ENCODE measurements at places on chromosomes 1 and 21.

DNA sequence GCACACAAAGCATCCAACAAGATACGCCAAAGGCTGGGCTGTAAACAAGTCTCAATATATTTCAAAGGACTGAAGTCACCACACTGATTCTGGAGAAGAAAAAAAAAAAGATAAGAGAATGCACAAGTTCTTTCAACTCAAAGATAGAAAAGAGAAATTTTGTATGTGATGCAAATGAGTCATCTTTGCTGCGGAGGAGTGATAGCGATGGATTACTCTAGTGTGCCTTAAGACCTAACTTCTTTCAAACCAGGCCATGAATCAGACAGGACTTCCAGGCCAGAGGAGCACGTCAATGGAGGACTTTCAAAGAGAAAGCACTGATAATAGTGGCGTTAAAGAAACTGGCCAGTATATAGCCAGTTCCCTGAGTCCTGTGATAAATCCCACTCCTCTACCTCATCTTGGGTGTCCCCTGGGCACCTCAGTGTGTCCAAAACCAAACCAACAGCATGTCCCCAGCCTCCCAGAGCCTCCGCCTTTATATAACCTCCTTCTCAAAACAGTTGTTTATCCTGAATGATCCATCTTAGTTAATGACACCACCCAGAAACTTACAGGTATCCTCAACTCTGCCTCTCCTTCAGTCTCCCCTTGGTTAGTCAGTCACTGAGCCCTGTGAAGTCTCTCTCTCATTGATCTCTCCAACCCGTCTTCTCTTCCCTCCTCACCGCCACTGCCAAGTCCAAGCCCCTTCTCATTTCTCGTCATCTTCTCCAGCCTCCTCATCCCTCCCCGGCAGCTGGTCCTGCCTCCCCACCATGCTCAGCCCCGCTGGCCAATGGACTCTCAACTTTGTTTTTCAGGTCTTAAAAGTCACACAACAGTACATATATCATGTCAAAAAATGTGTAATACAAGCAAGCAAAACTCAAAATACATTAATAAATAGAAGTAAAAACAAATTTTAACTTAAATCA lies 47.2 kb upstream of the IFFO2 start:
- no peak for DNase-seq

DNA sequence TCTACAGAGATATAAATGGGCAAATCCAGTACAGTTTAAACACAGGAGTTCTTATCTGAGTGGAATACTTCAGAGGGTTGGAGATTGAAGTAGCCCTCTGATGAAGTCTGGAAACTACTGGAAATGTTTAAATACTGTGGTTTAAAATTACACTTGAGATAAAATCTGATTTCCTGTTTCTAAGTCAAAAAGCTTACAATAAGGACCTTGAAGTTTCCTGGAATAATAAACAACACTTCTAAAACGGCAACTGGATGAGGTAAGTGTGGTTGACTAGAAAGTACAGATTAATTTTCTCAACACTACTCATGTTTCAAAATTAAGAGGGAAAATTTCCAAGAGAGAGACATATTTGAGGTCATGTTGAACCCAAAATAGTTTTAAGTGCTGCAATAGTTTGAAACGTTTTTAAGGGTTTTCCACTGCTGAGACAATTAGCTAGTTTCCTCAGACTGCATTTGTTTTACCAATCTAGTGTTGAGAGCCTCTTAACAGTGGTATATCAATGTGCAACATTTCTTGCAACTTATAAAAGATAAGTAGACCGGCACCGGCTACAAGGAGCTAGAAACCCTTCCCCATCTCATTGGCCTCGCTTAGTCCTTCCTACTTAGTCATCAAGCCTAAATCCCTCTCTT lies 27.4 kb downstream of the KCNA3 start:
- DNase-seq, result no peak

DNA sequence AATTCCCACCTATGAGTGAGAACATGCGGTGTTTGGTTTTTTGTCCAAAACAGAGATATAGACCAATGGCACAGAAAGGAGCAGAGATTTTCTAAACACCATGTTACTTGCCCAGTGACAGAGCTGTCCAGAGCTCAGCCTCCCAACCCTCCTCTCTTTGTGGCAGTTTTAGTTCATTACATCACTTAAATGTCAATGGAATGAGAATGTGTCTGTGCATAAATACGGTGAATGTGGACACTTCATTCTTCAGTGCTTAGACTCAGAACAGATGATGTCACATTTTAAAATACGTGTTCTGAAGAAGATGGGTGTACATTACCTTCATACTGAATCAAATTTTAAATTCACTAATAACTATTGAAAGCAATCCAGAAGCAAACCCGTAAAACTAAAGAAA lies 374.9 kb downstream of the DSCAM start:
- no peak for DNase-seq

- DNase-seq, result no peak
These were observed 75.4 kb downstream of the LRRC53 start for GRCh38 chr1:74437035-74437434.

DNA sequence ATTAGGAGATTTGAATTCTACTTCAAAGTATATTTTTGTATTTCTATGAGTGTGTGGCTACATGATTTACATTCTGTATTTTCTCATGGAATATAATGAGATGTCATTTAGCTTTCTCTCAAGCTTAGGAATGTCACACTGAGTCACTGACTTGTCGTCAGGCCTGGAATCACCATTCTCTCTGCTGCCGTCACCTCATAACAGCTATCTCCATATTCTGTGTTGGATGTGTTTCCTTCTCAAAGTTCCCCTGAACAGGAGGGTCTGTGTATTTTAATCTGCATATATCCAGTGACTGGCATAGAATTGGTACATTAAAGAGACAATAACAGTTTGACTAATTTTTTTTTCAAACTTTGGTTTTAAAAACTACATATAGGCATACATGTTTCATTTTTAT lies 35.9 kb downstream of the LYPLAL1 start:
- DNase-seq, result no peak

DNA sequence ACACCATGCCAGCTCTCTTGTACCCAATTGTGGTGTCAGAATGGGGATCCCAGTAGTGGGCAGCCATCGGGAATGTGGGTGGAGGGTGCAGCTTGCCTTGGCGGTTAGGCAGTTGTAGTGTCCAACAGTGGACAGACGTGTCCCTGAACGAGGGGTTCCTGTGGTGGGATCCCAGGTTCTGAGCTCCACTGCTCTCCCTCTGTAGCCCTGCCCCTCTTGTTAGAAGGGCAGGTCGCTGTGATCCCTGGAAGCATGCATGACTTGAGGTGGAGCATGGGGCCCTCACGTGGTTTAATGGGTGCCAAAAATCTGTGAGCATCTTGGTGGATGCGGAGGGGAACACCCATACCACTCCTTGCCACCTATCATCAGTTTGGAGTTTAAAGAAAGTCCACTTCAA lies 4.3 kb downstream of the GALNT2 start:
- DNase-seq, result no peak

- DNase-seq, result no peak
These were observed 667.1 kb downstream of the LTN1 start for GRCh38 chr21:28325618-28326017.

- no peak for DNase-seq
These were observed 591.0 kb downstream of the ADGRL2 start for GRCh38 chr1:82391712-82392111.

- no peak for DNase-seq
These were observed 1.8 kb upstream of the NPPB start for GRCh38 chr1:11860587-11860986.

DNA sequence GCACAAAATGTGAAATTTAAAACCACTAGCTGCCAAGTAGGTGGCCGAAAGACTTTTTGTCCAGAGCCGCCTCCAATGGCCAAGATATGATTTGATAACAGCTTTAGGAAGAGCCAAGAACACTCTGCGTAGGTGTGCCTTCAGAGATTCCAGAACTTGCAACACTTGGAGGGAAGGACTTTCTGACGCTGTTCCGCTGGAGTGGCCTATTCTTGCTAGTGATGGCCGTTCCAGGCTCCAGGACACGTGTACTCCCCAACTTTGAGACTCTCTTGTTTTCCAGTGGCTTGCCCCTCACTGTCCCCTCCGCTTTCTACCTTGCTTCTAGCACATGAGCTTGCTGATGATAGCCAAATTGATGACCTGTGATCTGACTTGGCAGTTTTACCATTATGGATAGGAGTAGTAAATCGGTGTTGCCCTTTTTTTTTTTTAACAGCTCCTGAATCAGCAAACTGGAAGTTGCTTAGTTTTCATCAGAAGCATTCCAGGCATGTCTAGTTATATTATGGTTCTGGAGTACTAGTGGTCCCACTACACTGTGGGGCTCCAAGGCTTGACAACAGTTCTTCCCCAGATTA lies 1.0 kb downstream of the PRDX6 start:
- peak; percentile 62 for DNase-seq

- DNase-seq, result peak; percentile 64
These were observed at the start of gene ASAP3 for GRCh38 chr1:23483321-23484252. TSS of gene ASAP3 (minus strand) at chr1:23484179. CDS start at chr1:23484133, 46 bp downstream.

- DNase-seq, result no peak
These were observed 99.2 kb downstream of the PROX1 start for GRCh38 chr1:214086945-214087344.

- DNase-seq, result no peak
These were observed 593.3 kb upstream of the NCAM2 start for GRCh38 chr21:20404915-20405314.

DNA sequence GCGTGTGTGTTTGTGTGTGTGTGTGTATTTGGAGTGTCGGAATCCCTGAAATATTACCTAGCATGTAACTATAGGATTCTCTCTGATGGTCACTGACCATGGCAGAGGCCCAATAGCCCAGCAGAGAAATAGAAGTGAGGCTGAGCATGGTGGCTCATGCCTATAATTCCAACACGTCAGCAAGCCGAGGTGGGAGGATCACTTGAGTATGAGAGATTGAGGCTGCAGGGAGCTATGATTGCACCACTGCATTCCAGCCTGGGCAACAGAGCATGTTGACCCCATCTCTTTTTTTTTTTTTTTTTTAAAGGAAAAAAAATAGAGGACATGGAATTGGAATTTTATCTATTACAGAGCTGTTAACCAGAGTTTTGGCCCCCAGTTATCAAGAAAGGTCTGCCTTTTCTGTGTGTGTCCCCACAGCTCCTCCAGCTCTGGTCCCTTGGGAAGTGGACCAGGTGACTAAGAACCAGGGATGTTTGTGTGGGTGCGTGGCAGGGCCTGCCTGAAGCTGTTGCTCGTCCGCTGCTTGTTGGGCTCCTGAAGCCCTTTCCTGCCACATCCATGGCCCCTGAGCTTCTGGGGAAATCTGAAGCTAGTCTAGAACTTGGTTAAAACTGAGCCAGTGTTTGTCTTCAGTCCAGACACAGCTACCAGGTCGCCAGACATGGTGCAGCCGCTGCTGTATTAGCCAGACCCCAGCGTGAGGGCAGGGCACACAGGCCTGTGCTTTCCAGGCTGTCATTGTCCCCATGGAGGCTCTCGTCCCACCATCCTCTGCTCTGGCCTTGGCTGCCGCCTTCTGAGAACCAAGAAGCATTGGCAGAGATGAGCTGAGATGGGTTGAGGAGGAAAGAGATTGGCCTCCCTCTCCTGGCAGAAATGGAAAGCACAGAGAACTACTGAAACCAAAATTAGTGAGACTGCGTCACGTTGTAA lies 25.5 kb downstream of the CAPN9 start:
- DNase-seq, result peak; percentile 76

DNA sequence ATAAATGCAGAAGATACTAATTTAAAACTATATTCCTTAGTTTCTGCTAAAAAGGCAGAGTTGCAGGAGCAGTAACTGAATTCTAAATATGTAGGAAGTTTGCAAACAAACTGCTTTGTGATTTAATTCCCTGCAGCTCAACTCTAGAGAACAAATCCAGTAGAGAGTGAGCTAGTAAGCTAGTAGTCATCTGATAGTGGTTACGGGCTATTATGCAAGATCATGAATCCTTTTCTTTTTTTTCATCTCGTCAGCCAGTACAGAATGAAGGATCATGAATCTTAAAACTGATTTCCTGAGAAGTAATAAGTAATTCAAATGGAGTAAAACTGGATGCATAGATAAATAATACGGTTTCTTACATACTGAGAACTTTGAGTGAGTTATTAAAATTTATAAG lies 3.3 kb downstream of the DPH5 start:
- DNase-seq, result no peak

DNA sequence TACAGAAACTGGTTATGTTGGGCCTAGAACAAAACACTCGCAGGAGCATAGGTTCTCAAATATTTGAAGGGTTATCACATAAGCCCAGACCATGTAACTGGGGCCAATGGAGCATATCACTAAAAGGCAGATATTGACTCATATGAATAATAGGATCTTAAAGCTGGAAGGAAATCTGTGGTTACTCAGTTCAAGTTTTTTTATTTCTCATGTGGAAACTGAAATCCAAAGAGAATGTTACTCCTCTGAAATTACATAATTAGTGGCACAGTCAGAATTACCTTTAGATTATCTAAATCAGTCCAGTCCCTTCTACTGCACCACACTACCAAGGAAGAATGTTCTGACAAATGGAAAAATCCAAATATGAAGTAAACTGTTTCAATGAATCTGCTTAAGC lies 12.0 kb downstream of the SLAMF8 start:
- DNase-seq, result no peak

- DNase-seq, result no peak
These were observed 60.7 kb downstream of the ACBD3 start for GRCh38 chr1:226125831-226126230.

GRCh38 chr1:26072305-26072704 lies 4.9 kb upstream of the TRIM63 start:
- peak; percentile 61 for DNase-seq

- DNase-seq, result no peak
These were observed 13.7 kb upstream of the PLPPR5 start for GRCh38 chr1:99018313-99018712.
